NK-92 treated with Interleukin-12 subunit alpha and Interleukin-12 subunit beta, amount 100 ng/mL, for 24 hours (cell line): ENCODE measurements at places on chromosomes 4 and X.

- DNase-seq: no peak
Observed at GRCh38 chr4:155629183-155629825, 37.3 kb upstream of the GUCY1A1 start.

GRCh38 chr4:121096629-121097028, 24.3 kb upstream of the NDNF start:
- no peak for DNase-seq

DNA sequence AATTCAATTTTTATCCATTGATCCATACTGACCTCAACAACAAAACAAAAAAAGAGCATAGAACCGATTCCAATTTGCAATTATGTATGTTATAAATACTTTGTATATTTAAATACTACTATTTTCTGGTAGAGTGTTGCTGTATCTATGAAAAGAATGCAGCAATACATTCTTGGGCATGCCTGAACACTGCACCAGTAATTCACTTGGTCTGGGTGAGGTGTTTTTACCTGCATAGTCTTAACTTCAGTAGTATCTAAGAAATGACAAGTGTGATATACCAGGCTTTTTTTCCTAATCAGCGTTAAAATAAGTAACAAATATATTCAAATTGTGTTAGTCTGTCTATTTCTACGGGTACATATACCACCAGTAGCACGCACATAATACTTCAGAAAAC, 120.2 kb downstream of the KLHL13 start:
- DNase-seq: no peak

GRCh38 chr4:114773339-114773738, 174.7 kb downstream of the UGT8 start:
- no peak for DNase-seq

- peak; percentile 3 for DNase-seq
Observed at GRCh38 chrX:134548257-134549201, 88.6 kb downstream of the HPRT1 start.

DNA sequence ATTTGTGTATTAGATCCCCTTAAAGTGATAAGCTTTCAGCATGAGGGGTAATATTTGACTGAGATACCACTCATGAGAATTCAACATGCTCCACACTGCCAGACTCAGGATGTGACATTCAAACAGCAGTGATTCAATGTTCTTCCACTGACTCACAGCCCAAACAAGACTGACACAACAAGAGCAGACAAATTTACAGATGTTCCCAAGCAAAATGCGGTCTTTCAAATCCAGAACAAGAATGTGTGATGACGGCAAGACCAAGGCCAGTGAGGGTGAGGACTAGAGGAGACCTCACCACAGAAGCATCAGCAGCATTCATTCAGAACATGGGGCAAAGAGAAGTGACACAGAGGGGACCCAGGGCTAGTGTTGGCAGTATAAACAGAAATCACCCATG, 99.3 kb upstream of the GRIA3 start:
- DNase-seq: no peak

DNA sequence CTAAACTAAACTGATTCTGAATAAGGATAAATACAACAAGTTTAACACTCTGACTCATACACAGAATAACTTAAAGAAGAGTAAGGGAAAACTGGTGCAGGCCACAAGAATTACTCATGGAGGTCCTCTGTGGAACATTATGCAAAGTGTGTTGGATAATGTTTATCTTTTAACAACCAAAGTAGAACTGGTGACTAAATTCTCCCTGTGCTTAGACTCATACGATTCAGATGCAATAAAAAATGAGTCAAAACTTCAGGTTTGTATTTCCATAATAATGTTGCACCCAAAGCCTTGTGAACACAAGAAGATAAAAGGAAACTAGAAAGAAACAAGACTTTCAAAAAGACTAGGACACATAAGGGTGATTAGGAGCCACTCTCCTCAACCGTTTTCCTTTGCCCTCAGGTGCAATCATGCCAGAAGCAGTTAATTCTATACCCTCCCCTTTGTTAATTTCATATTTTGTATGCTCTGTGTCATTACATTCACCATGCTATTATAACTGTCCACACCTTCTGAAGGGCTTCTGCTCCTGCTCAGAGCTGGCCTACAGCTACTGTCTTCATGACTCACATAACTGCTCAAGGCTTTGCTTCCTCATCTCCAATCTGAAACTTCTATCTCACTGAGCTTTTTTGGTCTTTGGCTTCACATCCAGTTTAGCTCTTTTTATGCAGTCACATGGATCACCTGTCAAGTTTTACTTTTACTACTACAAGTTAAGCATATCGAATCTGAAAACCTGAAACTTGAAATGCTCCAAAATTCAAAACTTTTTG, 60.2 kb downstream of the KCNIP4 start:
- DNase-seq: no peak

GRCh38 chr4:36325499-36325898, 44.1 kb downstream of the DTHD1 start:
- DNase-seq: no peak

DNA sequence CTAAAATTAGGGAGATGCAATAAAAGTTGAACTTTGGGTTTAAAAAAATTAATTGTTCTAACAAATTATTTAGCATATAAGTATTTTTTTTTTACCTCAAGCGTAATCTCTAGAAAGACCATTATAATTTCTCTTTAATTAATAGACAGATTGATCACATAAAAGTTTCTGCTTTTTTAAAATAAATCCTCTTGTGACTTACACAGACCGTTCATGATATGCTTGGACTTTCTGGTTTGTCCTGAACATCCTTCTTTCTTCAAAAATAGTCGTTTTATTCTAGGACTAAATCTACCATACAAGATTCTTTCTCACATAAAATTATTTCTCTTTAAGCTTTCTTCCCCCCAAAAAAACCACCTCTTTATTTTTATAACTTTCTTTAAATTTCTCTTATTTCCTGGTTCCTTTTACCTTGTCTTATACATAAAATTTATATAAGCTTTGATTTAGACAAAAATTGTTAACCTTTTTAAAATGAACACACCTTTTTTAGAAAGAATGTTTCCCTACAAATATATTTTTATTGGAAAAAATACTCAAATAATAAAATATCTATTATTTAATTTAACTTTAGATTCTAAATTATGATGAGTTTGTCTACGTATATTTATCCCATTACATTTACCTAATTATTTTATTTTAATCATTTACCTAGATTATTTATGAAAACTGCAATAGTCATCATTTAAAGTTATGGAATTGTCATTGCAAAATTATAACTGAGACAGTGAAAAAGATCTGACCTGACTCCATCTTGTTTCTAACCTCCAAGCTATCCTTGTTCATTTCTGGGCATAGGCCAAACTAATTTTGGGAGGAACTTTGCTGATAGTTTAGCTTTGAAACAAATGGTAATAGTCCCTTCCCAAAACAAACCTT, 37.6 kb downstream of the PGRMC2 start:
- DNase-seq: no peak

- no peak for DNase-seq
Observed at GRCh38 chr4:144171697-144172096, 31.2 kb upstream of the GYPA start.

DNA sequence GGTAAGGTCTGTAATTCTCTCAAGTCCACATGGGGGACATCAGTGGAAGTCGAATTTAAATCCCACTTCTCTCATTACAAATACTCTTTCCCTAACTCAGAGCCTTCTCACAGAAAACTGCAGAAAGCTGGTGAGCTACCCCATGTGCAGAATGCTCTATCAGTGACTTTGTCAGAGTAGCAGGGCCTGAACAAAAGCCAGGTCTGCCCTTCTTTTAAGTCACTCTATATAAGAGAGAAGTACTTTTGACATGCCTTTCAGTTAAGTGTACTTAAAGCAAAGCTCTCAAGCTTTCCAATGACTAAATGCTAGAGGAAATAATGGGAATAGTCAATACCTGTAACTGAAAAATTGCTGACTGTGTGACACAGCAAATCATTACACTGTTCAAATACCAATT, 323.1 kb downstream of the KCNIP4 start:
- no peak for DNase-seq

DNA sequence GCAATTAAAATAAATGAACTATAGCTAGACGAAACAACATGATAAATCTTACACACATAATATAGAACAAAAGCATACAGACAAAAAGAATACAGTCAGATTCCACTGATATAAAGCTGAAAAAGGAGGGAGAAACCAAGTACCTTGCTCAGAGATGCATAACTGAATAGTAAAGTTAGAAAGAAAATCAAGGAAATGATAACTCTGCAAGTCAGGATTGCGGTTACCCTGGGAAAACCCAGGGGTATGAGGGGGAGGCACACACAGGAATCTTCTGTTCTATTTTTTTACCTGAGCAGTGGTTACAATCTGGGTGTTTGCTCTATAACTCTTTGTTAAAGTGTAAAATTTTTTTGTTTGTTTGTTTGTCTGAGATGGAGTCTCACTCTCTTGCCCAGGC, 209.1 kb downstream of the CBR4 start:
- DNase-seq: no peak

- peak; percentile 0 for DNase-seq
Observed at GRCh38 chrX:128975745-128976144, 547.5 kb downstream of the SMARCA1 start.

DNA sequence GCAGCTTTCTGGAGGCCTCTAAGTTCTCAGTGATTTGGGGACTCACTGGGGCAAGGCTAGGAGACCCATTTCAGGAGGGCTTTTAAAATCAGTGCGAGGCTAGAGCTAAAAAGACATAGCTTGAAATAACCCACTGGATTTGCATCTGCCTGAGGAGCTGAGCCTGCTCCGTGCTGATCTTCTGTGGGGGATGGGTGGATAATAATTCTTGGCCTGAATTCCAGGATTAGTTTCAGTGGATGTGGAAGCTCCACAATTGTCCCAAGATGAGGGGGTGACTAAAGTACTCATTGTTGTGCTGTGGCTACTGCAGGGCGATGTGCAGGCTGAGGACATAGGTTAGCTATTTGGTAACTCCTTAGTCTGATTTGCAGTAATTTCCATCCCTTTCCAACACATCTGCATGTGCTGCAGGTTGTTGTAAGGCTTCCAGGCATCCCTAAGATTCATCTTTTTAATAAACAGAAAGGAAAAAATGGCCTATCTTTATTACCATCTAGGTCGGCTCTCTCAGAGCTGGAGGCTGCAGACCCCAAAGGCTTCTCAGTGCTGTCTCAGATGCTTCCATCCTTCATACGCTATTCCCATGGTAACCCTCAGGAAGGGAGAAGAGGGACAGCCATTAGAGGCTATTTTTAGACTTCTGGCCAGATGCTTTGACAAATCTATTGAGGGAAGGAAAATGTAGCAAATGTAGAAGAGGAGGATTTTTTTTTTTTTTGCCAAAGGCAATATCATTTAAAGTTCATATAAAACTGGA, 63.4 kb downstream of the GRXCR1 start:
- no peak for DNase-seq

DNA sequence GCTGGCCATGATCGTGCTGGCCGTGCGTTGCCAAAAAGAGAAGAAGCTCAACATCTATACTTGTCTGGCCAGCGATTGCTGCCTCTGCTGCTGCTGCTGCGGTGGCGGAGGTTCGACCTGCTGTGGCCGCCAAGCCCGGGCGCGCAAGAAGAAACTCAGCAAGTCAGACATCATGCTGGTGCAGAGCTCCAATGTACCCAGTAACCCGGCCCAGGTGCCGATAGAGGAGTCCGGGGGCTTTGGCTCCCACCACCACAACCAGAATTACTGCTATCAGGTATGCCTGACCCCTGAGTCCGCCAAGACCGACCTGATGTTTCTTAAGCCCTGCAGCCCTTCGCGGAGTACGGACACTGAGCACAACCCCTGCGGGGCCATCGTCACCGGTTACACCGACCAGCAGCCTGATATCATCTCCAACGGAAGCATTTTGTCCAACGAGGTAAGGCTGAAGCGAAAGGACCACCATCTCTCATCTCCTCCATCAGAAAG, 3.3 kb downstream of the PCDH10 start:
- DNase-seq: no peak

- DNase-seq: no peak
Observed at GRCh38 chr4:122636697-122637096, 15.8 kb upstream of the IL21 start.

GRCh38 chr4:15584785-15585184, 70.4 kb downstream of the FBXL5 start:
- DNase-seq: no peak

DNA sequence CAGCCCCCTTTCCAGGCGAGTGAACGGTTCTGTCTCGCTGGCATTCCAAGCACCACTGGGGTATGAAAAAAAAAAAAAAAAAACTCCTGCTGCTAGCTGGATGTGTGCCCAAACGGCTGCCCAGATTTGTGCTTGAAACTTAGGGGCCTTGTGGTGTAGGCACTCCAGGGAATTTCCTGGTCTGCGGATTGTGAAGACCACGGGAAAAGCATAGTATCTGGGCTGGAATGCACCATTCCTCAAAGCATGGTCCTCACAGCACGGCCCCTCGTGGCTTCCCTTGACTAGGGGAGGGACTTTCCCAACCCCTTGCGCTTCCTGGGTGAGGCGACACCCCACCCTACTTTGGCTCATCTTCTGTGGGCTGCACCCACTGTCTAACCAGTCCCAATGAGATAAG, 516.8 kb upstream of the FAM241A start:
- DNase-seq: no peak

DNA sequence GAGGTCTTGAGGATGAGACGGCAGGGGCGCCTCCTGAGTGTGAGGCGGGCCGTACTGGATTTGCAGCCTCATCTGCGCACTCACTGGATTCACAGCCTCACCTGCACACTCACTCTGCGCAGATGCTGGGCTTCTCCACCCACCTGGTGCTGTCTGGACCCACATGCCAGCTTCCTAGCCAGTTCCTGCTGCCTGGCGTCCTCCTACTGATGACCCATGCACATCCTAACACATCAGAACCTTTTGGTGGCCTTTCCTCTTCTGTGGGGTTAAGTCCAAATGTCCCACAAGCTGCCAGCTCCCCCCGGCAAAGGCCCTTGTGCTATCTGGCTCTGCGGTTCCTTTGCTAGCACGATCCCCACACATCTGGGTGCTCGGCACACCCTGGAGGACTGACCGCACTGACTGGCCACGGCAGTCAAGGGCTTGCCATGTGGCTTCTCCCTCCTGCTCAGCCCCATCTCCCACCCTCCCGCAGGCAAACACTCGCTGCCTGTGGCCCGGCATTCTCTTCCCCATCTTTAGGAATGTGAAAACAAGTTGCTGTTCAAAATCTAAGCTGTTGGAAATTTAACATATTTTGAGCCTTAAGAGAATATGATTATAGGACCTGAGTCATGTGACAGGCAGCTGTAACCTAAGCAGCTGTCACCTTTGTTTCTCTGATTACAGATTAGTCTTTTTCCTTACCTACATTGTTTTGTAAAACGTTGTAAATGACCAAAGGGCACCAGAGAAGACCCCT, 39.4 kb upstream of the AFAP1 start:
- no peak for DNase-seq

DNA sequence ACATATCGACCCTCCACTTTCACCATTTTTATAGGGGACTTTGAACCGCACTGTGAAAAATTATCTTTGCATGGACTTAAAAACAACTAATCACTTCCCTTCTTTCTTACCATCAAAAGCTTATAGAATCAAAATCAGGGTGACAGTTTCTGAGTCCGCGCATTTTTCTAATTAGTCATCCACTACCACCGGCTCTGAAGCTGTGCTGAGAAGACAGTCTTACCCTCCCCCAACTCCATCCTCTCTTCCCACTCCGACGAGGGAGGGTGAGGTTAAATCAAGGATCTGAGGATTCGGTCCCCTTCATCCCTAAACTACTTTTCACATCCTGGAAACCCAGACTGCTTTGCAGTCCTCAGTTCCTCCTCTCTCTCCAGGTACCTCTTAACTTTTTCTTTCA, 4.2 kb downstream of the DCTD start:
- DNase-seq: no peak
